ENCODE measurements at places on chromosomes 1 and 21.

- DNase-seq = no peak
These were observed 59.9 kb downstream of the WARS2 start for GRCh38 chr1:119080586-119080985.

GRCh38 chr1:186653312-186653711, 26.9 kb downstream of the PTGS2 start:
- DNase-seq = no peak

GRCh38 chr1:60281360-60281932, 207.9 kb upstream of the C1orf87 start:
- DNase-seq = no peak

- DNase-seq = peak; percentile 77
These were observed 1.9 kb downstream of the ANKRD34A start for GRCh38 chr1:145962157-145963102.

GRCh38 chr21:43306911-43307676, 119.8 kb downstream of the SIK1 start:
- peak; percentile 66 for DNase-seq

DNA sequence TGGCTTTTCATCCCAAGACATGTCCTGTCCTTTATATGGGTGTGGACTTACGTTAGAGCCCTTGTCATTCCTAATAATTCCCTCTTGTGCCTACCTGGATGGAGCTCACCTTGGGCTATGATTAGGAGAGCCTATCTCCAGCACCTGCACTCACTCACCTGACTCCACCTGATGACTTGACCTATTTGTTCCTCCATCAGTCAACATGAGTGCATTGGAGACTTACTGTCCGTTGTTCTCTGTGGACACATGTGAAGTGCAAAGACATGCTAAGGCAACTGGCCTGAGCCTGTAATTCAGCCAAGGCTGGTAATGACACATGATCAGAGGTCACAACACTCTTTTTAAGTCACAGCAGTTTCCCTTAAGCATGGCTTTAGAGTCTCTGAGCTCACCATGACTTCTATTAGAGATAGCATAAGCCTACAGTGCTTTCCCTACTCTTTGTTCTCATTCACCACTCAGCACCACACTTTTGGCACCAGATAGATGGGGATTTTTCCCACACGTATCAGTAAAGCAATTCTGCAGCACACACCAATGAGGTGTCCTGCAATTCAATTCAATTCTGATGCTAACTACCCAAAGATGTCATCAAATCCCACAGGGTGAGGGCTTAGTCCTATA, 9.4 kb downstream of the KCNE1 start:
- no peak for DNase-seq

DNA sequence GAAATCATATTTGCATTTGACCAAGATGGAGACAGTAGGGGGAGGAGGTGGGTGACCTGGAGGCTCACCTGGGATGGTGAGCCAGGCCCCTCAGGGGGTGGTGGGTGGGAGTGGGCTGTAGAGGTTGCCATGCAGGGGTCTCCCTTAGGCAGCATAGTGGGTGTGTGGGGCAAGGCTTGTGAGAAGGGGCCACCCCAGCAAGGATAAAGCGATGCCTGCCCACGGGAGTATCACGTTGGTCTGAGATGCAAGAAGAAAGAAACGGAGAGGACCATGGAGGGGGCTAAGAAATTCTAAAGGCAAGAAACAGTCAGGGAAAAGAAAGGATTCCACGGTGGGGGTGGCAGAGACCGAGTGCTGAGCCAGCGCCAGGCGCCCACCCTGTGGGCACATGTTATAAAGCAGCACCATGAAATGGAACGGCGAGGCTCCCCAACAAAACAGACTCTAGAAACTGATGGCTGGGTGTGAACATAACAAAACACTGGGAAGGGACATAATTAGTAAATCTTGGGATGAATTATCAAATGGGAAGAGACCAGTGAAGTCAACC, 11.7 kb upstream of the C2CD2 start:
- DNase-seq = no peak

- no peak for DNase-seq
These were observed 36.6 kb upstream of the PIGC start for GRCh38 chr1:172480431-172480830.

GRCh38 chr1:85606414-85606800, 25.8 kb downstream of the CCN1 start:
- DNase-seq = no peak

DNA sequence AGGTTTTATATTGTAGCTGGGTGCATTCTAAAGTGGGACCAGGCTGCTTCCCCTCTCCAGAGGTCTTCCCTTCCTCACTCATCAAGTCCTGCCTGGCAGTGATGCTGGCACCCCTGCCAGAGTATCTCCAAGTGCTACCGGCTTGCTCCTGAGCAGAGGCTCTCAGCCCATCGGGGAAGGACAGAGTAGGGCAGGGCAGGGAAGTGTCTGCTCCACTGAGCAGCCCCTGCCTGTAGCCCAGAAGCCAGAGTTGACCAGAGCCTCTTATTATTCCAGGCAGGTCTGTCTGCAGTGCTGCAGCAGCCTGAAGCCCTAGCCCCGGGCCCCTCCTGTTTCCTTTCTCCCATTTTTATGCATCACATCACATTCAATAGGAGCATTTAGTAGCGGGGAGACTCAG, 51.1 kb downstream of the ATP2B4 start:
- DNase-seq = no peak

DNA sequence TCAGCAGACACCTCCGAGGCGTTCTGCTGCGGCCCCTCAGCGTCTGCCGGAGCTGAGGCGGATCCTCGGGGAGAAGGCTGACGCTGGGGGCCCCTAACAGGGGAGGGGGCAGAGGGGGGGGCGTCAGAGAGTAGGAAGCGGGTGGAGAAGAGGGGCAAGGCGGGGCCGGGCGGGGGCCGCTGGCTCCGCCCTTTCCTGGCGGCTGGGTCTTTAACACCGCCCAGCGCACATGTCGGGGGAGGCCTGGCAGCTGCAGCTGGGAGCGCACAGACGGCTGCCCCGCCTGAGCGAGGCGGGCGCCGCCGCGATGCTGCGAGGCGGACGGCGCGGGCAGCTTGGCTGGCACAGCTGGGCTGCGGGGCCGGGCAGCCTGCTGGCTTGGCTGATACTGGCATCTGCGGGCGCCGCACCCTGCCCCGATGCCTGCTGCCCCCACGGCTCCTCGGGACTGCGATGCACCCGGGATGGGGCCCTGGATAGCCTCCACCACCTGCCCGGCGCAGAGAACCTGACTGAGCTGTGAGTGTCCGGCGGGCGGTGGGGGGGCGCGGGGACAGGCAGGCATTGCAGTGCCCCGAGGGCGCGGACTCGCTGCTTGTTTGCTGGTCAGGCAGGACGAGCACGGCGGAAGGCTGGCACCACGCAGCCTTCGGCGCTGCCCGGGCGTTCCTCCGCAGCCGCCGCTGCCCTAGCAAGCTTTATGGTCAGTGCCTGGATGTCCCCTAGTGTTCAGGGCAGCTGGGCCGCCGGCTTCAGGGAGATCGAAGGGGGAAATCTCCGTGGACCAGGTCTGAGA, at the start of gene NTRK1:
Gene NTRK1, plus strand, starts transcription at position 238 of the 796 bp plus-strand sequence. Its CDS starts 70 bp downstream, at position 308.
- DNase-seq = peak; percentile 41

GRCh38 chr21:31941694-31942093, 68.9 kb downstream of the HUNK start:
- DNase-seq = no peak
